ENCODE measurements at places on chromosomes 2 and 18. TPM values are rescaled to one million over a fixed set of nuclear protein-coding genes. Genes with fewer than 3 reads are reported as not detected.

The C1QL2 gene
- total RNA-seq = not detected

The SNTG2 gene
- not detected for total RNA-seq

The KATNAL2 gene
- total RNA-seq = 0.38 TPM

The NR4A2 gene
- total RNA-seq = under 0.01 TPM

The USP37 gene
- 7.7 TPM for total RNA-seq

The ANKRD30BL gene
- not detected for total RNA-seq

The TEKT4 gene
- total RNA-seq = not detected

The MGAT4A gene
- total RNA-seq = 25.5 TPM

The EFR3B gene
- 0.28 TPM for total RNA-seq

The AMER3 gene
- total RNA-seq = not detected

The BCL11A gene
- total RNA-seq = 0.36 TPM

The DSG1 gene
- total RNA-seq = not detected

The BCL2 gene
- 2.2 TPM for total RNA-seq

The MC2R gene
- total RNA-seq = not detected

The LRRTM1 gene
- not detected for total RNA-seq

The MFSD2B gene
- total RNA-seq = 0.09 TPM

The TLK1 gene
- 14.9 TPM for total RNA-seq

The SIGLEC15 gene
- not detected for total RNA-seq
